Adipocyte (in vitro differentiated cells): ENCODE measurements at places on chromosomes 13 and 19.

GRCh38 chr19:7781157-7781556 is 18.1 kb downstream of the CLEC4M start:
- DNase-seq: no peak

GRCh38 chr19:13986348-13986904 is 19.7 kb downstream of the RFX1 start:
- no peak for DNase-seq

DNA sequence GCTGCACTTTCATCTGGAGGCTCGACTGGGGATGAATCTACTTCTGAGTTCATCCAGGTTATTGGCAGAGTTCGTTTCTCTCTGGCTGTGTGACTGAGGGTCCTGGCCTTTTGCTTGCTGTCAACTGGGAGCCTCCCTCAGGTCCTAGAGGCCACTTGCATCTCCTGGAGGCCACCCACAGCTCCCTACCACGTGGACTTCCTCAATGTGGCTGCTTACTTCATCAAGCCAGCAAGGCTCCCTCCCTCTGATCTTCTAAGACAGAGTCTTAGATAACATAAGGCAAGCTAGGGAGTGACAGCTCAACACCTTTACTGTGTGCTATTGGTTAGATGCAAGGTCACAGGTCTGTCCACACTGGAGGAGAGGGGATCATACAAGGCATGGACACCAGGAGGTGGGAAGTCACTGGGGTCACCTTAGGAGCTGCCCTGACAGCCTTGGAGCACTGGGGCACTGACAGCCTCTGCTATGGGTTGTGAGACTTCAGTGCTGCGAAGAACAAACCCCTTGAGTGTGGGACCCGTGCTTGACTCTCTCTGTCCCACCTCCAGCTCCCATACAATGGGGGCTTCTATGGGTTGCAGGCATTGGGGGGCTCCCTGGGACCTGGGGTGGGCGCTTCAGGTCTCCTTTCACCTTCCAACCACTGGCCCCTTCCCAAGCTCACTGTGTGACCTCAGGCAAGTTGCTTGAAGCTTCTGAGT is 5.3 kb downstream of the FAM187B start:
- DNase-seq: no peak

- no peak for DNase-seq
These were observed 3.6 kb downstream of the MAU2 start for GRCh38 chr19:19324059-19324770.

DNA sequence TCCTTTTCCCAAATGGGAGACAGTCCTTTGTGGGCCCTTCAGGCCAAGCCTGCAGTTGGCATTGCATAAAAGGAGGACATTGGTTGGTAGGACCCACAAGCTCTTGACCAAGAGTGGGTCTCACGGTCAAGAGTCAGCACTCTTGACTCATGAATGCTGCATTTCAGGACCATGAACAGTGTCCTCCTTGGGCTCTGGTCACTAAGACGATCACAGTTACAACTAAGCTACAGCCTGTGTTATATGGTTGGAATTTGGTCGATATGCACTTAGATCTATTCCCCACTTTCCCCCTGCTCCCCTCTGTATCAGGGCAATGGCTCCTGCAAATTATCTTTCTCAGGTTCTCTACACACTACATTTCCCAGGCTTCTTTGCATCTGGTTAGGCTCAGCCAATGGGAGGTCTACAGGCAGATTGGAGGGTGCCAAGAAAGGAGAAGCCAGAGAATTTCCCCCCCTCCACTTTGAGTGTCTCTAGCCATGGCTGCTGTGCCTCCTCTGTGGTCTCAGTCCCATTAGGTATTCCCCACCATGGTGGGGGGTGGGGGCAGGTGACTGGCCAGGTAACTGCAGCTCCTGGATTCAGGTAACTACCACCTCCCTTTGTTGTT is 3.1 kb upstream of the OLFM2 start:
- peak; percentile 58 for DNase-seq

DNA sequence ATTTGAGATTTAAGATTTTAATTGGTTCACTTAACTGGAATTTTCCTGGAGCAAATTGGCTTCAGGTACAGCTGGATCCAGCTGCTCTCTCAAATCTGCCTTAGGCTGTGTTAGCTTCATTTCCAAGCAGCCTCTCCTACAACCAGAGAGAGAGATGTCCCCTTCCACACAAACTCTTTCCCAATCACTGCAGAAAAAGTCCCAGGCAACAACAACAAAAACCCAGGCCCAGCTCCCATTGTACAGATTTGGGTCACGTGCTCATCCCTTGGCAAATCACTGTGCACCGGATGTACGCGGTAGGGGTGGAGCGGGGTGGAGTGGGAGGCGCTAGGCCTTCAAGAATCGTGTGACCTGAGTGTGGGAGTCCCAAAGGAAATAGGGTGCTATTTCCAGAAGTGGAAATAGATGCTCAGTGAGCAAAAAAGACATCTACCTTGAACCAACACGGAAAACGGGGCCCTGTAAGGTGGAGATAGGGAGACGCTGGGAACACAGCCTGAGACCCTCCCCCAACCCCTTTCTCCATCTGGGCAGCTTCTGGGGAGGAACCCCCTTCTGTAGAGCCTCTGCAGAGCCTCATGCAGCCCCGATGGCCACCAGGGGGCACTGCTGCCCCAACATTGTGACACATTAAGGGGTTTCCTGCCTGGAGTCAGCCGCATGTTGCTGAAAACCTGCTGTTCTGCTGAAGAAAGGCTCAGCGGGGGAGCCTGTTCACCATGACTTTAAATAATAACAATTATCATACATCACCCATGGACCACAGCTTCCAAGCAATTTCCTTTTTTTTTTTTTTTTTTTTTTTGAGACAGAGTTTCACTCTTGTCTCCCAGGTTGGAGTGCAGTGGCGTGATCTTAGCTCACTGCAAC is 25.4 kb downstream of the HPN start:
- peak; percentile 94 for DNase-seq

GRCh38 chr13:106277484-106278154 is 257.8 kb downstream of the EFNB2 start:
- DNase-seq: no peak

DNA sequence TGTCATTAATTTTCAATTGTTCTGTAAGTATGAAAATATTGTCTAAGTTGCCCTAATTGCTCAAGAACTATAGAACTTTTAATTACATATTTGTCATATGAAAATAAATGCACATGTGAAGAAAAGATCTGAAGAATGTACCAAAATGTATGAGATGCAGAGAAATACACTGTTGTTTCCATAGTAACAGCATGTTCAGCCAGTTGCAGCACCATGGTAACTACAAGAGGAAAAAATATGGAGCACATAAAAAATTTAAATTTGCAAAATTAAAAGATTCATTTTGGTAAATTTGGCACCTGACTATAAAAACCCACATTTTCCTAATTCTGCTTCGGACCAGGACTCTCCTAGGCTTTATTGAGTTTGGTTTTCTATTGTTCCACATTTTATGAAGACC is 1170.0 kb upstream of the MIR17HG start:
- DNase-seq: no peak

- DNase-seq: peak; percentile 79
These were observed 33.6 kb upstream of the NANOS3 start for GRCh38 chr19:13843104-13843921.

GRCh38 chr13:97246596-97247158 is 24.5 kb downstream of the MBNL2 start:
- DNase-seq: no peak

DNA sequence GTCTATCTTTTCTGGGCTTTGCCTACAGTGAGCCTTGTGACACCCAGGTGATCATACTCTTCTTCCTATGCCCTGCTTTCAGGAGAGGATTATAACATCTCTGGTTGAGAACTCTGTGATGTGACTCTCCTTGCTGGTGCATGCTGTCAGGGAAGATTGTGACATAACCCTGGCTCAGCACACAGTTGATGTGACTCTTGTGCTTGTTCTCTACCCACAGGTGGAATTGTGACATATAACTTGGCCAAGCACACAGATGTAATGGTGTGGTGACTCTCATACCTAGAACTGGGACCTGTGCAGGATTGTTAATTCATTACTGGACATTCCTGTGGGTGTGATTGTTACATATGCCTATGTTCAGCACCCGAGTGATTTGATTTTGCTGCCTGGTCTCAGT is 21.7 kb upstream of the ZNF254 start:
- no peak for DNase-seq

DNA sequence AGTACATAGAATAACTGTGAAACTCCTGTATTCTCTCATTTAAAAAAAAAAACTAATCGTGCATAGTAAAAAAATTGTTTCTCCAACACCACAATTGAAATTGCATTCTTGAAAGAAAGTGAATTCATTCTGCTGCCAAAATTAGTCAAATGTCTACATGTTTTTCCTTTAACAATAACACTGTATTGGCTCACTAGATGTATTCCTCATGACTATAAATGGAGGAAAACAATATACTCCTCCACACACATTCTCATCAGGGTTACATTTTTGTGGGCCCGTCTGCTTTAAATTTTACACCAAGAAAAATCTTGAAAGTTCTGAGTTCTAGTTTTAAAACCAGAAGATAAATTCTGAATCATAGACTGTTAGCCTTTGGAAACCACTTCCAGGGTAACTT is 233.6 kb downstream of the KLF12 start:
- DNase-seq: no peak

DNA sequence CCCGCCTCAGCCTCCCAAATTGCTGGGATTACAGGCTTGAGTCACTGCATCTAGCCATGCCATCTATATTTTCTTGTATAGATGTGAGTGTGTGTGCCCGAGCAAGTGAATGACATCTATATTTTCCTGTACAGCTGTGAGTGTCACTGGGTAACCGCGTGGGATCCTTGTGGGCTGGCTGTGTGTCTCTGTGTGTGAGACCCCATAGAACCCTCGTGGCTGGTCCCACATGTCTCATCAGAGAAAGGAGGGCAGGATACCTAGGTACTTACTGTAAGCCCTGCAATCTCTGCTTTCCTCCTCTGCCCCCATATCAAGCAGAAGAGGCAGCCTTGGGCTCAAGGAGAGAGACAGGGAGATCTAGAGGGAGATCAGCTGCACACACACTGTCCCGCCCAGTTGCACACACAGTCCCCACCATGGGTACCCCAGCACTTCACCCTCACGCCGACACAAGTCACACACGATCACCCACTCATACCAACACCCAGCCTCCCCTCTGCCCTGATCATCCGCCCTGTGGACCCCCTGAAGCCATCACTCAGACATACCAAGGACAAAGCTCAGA is 655 bp downstream of the DENND1C start:
- DNase-seq: no peak

DNA sequence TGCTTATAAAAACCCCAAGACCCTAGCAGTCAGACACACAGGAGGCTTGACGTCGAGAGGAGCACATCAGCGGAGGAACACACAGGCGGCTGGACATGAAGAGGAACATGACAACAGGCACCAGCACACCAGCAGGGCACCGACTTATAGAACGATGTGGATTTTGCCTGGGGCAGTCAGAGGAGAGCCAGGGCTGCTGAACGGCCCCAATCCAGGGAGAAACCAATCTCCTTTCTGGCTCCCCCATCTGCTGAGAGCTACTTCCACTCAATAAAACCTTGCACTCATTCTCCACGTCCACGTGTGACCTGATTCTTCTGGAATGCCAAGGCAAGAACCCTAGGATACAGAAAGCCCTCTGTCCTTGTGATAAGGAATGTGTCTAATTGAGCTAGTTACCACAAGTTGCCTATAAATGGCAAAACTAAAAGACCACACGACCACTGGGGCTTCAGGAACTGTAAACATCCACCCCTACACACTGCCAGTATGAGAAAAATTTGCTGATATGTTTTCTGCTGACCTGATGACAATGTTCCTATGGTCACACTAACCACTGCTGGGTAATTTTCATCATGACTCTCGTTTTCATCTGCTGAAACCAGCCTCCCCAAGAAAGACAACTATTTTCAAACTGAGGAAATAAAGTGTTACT is 35.8 kb upstream of the CEACAM21 start:
- no peak for DNase-seq

DNA sequence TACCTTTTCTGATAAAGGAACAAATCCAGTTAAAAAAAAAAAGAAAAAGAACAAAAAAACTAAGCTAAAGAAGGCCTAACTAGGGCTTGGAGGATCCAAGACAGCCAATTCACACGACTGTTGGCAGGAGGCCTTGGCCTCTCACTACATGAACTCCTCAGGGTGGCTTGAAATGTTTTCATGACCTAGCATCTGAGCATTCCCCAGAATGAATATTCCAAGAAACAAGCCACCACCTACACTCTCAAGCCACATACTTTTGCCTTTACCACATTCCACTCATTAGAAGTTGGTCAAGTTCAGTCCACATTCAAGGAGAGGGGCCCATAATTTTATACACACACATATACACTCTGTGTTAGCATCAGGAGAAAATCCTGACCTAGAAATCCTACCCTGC is 97.6 kb upstream of the SIAH3 start:
- peak; percentile 28 for DNase-seq

GRCh38 chr13:26025196-26025595 is 26.6 kb downstream of the SHISA2 start:
- no peak for DNase-seq

DNA sequence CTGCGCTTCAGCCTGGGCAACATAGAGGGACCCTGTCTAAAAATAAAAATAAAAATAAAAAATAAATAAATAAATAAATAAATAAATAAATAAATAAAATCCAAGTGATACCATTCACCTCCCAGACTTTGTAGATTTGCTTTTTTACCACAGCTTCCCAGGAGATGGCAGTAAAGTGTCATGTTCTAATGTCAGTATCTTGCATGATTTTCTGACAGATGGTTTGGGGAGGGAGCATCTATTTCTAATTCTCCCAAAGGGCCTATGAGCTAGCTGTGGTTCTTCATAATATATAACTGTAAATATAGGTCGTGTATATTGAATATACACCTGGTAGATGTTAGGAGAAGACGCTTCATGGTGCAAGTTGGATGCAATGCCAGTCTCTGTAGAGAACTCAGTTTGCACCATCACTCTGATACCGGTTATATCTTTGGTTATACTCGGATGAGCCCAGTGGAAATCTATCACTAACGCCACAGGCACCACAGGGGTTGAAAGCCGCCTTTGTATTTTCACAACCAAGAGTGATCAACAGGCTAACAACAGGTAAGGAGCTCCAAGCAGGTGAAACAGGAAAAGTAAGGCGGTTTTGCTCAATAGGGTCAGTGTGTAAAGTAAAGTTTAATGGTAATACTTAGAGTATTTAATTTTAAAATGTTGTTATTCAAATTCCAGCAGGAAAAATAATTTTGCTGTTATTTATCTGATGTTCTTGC is 13.9 kb downstream of the APLP1 start:
- peak; percentile 89 for DNase-seq

DNA sequence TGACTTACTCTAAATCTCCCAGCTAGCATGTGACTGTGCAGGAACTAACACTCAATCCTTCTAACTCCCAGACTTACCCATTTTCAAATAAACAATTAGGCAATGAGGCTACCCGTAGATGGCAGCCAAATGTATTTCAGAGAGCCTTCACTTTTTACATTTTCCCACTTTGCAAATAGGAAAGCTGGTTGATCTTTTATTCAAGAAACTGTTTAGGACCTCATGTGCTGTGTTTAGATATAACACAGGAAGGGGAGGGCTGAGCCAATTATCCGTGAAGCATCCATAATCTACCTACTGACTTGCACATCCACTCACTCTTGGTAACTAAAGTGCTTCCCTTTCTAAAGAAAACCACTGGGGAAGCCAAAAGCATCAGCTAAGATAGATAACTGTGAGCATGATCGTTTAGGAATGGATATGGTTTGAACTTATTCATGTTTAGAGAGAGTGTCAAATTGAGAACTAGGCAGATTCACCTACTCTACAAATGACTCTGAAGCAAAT is 33.4 kb downstream of the MBNL2 start:
- DNase-seq: no peak

- DNase-seq: no peak
These were observed 67.9 kb downstream of the EFNB2 start for GRCh38 chr13:106467427-106468122.
